ENCODE measurements at places on chromosomes 12 and 14.

DNA sequence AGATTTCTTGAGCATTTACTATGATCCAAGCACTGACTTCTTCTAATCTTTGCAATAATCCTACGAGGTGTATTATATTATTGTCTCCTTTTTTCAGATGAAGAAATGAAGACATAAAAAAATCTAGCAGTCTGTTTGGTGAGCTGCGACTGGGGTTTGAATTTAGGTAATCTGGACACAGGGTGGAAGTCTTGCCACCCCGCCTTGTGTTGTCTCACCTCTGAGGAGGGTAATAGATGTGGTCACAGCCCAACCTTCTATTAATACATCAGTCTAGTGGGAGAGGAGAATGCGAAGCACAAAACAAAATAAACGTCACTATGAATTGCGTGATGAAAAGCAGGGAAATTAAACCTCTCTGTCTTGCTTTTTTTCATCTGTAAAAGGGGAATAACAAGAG is 993.9 kb downstream of the VRK1 start:
- DNase-seq = no peak

DNA sequence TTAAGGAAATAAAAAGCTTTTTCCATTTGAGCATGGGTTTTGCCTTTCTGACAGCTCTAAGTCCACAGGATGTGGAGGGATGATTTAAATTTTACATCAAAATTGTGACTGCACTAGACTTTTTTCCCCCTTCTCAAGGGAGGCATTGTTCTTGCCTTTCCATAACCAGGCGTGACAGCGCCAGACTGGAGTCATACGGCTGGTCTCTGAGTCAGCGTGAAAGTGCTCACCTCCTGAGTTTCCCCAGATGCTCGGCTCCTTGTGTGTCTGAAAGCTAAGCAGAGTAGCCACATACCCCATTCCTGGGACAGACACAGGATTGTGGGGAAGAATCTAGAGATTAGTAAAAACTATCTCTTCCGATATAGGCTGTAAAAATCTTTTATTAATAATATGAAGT is 43.1 kb downstream of the SOX5 start:
- no peak for DNase-seq

- no peak for DNase-seq
Measured at GRCh38 chr12:52525661-52526499, 5.7 kb upstream of the KRT5 start.

- no peak for DNase-seq
Measured at GRCh38 chr14:39367387-39367751, 64.9 kb downstream of the FBXO33 start.

- DNase-seq = no peak
Measured at GRCh38 chr12:115149685-115150378, 465.9 kb upstream of the TBX3 start.

- DNase-seq = no peak
Measured at GRCh38 chr12:54579258-54579657, 9.2 kb downstream of the PPP1R1A start.

- no peak for DNase-seq
Measured at GRCh38 chr14:102013669-102014200, 49.4 kb downstream of the DYNC1H1 start.

GRCh38 chr12:74043343-74043742 is 494.3 kb upstream of the ATXN7L3B start:
- DNase-seq = no peak
